Effector CD8-positive, alpha-beta T cell (primary cell): ENCODE measurements at places on chromosomes 11 and 22.

- DNase-seq = no peak
Observed at GRCh38 chr22:35133702-35134380, 67.9 kb downstream of the ISX start.

GRCh38 chr11:115500547-115501501 lies 3.4 kb downstream of the CADM1 start:
- no peak for DNase-seq

- no peak for DNase-seq
Observed at GRCh38 chr11:16133867-16134266, 222.5 kb downstream of the SOX6 start.

DNA sequence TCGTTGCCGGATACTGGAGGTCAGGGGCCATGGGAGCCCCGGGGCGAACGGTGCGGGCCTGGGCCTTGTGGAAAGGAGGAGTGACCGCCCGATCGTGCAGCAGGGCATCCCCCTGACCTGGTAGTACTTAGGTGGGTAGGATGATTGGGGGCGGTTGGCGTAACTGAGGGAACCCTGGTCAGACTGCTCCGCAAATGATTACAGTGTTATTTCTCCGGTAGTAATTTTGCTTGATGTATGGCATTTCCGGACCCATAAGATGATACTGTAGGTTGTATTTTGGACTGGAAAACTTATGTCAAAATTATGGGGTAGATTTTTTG lies 762 bp downstream of the MTMR3 start:
- DNase-seq = no peak

DNA sequence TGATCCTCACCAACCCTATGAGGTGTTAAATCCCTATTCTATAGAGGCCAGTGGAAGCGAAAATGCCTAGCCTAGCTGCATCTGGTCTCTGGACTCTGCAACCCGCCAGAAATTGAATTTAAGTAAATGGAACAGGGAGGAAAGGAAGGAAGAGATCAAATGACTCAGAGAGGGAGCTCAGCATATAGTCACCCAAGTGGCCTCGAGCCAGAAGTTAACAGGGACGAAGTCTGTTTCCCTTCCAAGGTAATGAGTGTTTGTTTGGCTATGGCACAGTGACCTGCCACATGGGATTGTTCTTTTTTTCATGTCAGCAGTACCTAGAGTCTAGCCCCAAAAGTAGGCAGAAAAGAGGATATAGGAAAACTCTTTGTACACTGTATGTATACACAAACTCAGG lies 66.3 kb downstream of the PAK1 start:
- no peak for DNase-seq

GRCh38 chr11:57015679-57016078 lies 27.0 kb downstream of the OR5AK2 start:
- DNase-seq = no peak

DNA sequence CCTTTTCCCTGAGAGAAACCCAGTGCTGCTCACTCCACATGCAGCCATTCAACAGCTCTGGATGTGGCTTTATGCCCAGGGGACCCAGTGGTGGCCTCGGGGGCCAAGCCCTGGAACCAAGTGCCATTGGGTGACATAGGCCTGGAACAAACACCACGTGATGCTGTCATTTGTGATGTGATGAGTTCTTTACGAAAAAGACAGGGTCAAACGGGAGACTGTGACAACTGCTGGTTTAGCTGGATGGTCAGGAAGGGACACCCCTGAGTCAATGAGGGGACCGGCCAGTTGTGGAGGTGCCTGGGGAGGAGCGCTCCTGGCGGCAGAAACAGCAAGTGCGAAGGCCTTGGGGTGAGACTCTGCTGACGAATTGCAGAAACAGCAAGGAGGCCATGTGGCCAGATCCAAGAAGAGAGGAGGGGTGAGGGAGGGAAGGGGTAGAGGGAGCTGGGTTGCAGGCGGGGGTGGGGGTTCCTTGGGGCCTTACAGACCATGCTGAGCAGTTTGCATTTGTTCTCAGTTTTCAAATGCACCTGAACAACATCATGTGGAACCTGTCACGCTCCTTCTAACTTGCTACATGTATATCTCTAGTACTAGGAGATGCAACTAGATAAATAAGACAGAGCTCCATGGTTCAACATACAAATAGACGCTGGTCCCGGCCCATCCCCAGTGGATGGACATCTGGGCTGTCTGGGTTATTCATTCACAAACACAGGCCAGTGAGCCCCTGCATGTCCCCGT lies 56.1 kb downstream of the IGLL5 start:
- DNase-seq = no peak

DNA sequence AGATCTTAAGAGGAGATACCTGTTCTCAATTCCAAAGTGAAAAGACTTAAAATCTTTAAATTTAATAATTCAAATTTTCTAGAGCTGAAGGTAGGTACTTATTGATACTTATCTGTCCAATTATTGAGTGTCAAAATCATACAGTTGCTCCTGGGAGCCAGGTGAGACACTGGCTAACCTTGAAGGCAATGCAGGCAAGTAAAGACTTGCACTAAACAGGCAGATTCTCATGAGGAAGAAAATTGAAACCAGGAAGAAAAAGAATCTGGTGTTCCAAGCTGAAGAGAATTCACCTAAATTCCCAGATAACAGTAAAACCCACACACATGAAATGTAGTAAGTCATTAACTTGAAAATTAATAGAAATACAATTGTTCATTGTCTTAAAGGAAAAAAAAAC lies 30.3 kb downstream of the VSIG10L2 start:
- DNase-seq = no peak

DNA sequence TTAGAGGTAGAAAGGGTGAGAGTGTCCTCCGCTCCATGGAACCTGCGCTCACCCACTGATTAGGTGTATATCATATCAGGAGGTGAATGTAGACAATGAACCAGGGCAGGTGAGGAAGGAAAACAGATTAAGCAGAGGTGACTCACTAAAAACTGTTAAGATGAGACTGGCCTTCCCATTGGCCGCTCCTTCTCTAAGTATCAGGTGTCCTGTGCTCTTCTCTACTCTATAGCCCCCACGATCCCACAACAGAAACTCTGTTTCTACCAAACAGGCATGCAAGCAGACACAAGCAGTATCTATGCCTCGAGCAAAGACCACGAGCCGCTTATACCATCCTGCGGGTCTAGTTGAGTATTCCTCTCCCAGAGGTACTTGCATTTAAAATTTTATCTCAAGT lies 103.1 kb downstream of the SNX19 start:
- DNase-seq = no peak

GRCh38 chr22:49396817-49397216 lies 430.9 kb downstream of the BRD1 start:
- no peak for DNase-seq

- no peak for DNase-seq
Observed at GRCh38 chr11:72705442-72706365, 31.5 kb upstream of the PDE2A start.

DNA sequence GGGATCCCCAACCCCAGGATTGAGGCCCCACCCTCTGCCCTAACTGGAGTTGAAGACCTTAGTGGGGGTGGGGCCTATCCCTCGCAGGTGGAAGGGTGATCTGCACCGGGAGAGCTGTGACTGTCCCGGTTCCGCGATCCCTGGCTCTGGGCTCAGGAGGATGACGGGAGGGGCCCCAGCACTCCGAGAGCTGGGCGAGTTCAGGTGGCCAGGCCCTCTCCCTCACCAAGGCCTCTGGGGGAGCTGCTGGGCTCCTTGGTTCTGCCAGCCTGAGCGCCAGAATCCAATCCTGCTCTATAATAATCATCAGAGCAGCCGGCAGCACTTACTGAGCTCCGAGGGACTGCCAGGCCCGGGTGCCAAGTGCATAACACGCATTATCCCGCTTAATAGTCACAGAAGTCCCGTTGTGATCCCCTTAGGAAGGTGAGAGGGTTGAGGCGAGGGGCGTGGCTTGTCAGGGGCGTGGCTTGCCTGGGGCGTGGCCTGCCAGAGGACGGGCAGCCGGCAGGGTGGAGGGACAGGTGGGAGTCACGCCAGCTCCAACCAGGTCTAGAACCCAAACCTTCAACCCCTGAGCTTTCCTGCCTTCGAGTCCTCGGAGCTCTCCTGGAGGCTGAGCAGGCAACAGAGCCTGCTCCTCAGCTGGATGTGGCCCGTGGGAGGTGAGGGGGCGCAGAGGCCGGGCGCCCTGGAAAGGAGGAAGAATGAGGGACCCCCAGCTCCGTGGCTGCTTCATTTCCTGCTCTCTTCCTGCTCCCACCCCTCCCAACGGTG lies 7.3 kb upstream of the SYT7 start:
- DNase-seq = peak; percentile 59

DNA sequence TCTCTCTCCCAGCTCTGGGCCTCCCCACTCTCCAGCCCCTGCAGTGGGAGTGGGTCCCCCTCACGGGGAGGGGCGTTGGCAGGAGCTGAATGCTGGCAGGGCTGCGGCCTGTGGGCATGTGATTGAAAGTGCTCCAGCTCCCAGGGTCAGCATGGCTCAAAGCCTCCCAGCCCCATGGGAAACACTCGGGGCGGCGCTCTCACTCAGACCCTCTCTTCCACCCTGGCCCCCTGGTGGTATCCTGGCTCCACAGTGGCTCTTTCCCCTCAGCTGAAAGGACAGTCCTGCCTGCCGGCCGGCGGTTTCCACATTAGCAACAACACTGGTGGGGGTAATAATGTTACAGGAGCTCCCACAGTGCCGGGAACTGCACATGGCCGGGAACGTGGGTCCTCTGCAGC lies 35.5 kb downstream of the POLR3H start:
- DNase-seq = no peak

GRCh38 chr11:46243796-46244109 lies 33.7 kb upstream of the CREB3L1 start:
- no peak for DNase-seq

DNA sequence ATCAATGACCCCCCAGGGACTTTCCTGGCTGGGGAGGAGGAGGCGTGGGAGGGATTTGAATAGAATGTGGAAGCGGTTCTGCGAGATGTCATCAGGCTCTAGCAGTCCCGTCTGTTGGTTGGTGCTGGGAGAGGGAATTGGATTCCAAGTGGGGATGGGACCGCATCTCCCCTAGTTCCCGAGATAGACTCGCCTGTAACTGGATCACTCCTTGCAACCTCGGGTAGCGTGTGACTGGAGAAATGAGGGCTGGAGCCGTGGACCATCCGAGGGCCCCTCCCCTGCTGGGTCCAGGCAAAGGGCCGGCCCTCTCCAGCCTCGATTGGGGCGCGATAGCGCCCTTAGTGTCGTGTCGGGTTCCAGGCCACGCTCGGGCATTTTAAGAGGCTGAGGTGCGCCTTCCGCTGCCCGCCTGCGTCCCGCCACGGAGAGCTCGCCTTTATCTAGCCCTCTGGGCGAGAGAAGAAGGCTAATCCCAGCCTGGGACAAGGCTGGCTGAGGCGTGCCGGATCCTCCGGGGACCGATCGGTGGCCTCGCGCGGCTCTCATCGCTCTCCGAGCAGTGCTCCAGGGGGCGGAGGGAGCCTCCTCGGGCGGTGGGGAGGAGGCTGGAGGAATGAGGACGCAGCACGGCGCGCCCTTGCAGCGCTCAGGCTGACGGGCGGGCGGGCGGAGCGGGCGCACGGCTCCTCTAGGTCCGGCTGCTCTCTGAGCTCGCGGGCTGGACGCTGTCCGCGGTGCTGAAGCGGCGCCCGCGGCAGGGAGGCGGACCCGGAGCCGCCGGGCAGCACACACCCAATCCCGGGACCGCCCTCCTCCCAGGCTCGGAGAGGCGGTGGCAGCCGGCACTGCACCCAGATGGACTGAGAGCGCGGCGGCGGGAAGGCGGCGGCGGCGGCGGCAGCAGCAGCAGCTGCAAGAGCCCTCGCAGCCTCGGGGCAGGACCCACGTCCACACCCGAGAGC lies 107.8 kb downstream of the OSBP2 start:
- DNase-seq = peak; percentile 22

GRCh38 chr22:19815093-19815822 lies 39.4 kb downstream of the GNB1L start:
- DNase-seq = no peak

DNA sequence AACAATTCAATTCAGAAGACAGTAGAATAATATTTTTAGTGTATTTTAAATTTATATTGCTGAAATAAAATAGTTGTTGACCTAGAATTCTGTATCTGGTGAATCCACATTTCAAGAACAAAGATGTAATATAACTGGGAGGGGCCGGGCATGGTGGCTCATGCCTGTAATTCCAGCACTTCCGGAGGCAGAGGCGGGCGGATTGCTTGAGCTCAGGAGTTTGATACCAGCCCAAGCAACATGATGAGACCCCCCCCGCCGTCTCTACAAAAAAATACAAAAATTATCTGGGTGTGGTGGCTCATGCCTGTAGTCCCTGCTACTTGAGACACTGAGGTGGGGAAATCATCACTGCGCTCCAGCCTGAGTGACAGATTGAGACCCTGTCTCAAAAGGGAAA lies 72.6 kb downstream of the CD82 start:
- no peak for DNase-seq

- no peak for DNase-seq
Observed at GRCh38 chr11:75625991-75626888, 42.6 kb downstream of the MAP6 start.

DNA sequence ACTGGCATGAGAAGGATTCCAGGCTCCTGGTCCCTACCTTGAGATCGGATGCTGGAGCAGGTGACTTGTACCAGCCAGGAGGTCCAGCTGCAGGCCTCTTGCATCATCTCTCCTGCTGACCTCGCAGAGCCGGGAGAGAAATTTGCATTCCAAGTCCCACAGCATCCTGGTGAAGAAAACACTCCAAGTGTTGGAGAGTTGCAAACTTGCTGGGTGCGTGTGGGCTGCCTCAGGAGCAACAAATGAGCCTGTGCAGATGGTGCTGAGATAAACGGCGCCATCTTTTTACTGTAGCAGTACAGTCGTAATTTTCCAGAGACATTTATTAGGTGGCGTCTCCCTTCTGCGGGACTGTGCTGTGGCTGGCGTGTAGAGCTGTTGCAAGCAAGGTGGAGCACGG lies 32.1 kb upstream of the ZBTB16 start:
- no peak for DNase-seq

- DNase-seq = no peak
Observed at GRCh38 chr11:57700425-57700824, 11.6 kb downstream of the MED19 start.

GRCh38 chr11:10752061-10752460 lies 1.0 kb downstream of the CTR9 start:
- DNase-seq = no peak

DNA sequence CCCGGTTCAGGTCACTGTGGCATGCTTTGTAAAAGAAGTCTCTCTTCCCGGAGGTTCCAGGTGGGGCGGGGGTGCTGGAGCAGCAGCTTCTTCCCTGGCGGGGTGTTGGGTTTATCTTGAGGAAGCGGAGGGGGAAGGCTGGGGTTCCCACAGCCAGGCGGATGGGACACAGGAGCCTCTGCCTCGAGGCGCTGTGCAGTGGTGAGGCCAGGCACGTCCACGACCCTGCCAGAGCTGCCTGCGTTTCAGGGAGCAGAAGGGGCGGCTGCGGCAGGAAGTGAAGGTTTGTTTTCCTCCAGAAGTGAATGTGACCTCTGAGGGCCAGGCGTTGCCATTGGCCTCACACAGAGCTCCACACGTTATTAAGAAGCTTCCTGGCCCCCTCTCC lies 20.1 kb upstream of the ADORA2A start:
- no peak for DNase-seq

- DNase-seq = no peak
Observed at GRCh38 chr11:61002598-61002997, 31.1 kb downstream of the CD6 start.

DNA sequence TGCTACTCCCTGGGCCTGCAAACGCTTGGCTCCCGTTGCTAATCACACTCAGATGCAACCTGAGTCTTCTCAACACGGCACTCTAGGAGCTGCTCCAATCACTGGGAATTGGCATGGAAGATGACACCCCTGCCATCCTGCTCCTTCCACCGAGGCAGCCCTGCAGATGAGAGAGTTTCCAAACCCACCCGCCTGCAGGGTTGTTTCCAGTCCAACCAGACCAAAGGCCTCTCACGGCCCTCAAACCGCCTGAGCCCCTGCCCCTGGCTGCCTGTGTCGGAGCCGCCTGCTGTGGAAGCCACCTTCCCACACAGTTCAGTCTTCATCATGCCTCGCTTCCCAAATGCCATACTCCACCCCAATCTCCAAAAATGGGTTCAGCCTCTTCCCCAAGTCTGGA lies 36.8 kb upstream of the TP53I11 start:
- no peak for DNase-seq
